MCF 10A (cell line): ENCODE measurements at places on chromosomes 12 and 14. TPM values are rescaled to one million over a fixed set of nuclear protein-coding genes. Genes with fewer than 3 reads are reported as not detected.

GRCh38 chr12:25979059-25979458 lies 20.6 kb downstream of the RASSF8 start:
- H3K27me3 ChIP-seq = no peaks in the 10 kb centered on the region
- no peak for DNase-seq
- peaks cover 49% of the 10 kb centered on the region for H3K4me1 ChIP-seq
- H3K4me3 ChIP-seq = no peak overlapping the region

DNA sequence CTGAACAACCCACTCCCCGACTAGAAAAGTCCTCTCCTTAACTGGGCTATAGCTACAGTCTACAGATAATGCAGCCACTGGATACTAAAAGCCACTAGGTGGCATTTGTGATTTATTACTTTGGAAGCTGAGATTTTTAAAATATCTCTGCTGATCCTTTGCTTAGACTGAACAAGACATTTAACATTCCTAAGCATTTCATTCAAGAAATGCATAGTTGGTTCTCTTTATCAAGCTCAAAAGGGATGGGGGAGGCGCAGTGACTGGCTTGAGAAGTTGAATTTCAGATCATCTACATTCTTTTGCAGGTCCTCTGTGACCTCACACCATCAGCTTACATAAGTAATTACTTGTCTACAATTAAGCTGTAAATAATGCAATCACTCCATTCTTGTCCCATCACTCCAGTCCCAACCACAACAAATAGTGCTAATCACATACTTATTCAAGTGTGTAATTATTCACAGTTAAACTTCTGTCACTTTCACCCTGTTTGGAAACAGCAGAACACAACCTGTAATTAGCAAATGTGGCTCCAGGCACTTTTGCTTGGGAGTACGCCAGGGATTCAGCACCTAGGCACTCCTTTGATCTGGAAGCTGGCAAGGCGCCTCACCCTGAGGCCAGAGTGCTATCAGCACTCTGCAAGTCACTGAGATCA lies 203.6 kb downstream of the NOVA1 start:
- H3K36me3 ChIP-seq = peaks cover 5% of the 10 kb centered on the region
- no peak overlapping the region for H3K27ac ChIP-seq
- H3K4me1 ChIP-seq = peaks cover 8% of the 10 kb centered on the region

GRCh38 chr12:46773586-46774321 lies 52.0 kb downstream of the SLC38A4 start:
- peak; percentile 33 for DNase-seq
- peak overlapping the region; percentile 39 for H3K4me3 ChIP-seq
- H3K4me1 ChIP-seq = peaks cover 41% of the 10 kb centered on the region

GRCh38 chr12:48307269-48307668 lies 43.5 kb downstream of the ZNF641 start:
- H3K36me3 ChIP-seq = no peaks in the 10 kb centered on the region
- H3K4me3 ChIP-seq = no peak overlapping the region
- no peaks in the 10 kb centered on the region for H3K4me1 ChIP-seq
- no peak overlapping the region for H3K27ac ChIP-seq
- H3K27me3 ChIP-seq = peaks cover 9% of the 10 kb centered on the region
- no peak for DNase-seq

GRCh38 chr14:33842299-33842698 lies 108.6 kb downstream of the EGLN3 start:
- no peak overlapping the region for H3K4me3 ChIP-seq
- H3K27me3 ChIP-seq = no peaks in the 10 kb centered on the region
- H3K4me1 ChIP-seq = no peaks in the 10 kb centered on the region

- H3K4me1 ChIP-seq = peaks cover 5% of the 10 kb centered on the region
- no peaks in the 10 kb centered on the region for H3K36me3 ChIP-seq
- no peak overlapping the region for H3K27ac ChIP-seq
- no peak overlapping the region for H3K4me3 ChIP-seq
- no peak for DNase-seq
Measured at GRCh38 chr14:56198438-56198837, 80.2 kb downstream of the PELI2 start.

DNA sequence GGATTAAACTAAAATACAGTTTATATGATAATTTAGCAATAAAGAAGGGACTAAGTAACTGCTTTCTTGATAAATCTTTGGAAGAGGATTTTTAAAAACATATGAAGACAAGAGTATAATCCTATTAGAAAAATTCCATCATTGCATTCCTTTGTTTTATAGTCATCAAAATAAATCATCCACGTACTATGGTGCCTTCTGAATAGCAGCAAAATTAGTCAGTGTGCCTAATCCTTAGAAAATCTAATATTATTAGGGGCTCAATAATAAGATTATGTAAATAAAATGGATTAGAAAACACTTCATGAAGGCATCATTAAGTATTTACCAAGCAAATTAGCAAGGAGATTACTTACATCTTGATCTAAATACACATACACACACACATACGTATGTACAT lies 102.1 kb downstream of the KCNH5 start:
- no peak overlapping the region for H3K4me3 ChIP-seq
- H3K4me1 ChIP-seq = no peaks in the 10 kb centered on the region
- DNase-seq = no peak
- no peaks in the 10 kb centered on the region for H3K36me3 ChIP-seq
- H3K27me3 ChIP-seq = no peaks in the 10 kb centered on the region
- H3K27ac ChIP-seq = no peak overlapping the region

DNA sequence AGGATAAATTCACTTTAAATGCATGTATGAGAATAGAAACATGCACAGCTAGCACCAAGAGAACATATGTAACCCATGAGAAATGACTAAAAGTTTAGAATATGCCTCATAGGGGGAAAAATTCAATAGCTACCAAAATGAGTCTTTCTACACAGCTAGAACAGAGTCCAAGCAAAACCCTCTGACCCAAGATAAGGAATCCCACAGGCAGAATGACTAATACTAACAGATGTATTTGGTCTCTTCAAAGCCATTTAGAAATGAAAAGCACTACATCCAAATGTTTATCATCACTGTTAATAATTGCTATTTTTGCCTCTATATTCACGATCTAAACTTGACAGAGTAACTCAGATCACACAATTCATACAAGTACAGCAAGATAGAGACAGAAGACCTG lies 44.0 kb downstream of the KICS2 start:
- no peaks in the 10 kb centered on the region for H3K36me3 ChIP-seq
- peak overlapping the region; percentile 73 for H3K27ac ChIP-seq
- peaks cover 46% of the 10 kb centered on the region for H3K4me1 ChIP-seq
- H3K27me3 ChIP-seq = no peaks in the 10 kb centered on the region
- DNase-seq = peak; percentile 40

DNA sequence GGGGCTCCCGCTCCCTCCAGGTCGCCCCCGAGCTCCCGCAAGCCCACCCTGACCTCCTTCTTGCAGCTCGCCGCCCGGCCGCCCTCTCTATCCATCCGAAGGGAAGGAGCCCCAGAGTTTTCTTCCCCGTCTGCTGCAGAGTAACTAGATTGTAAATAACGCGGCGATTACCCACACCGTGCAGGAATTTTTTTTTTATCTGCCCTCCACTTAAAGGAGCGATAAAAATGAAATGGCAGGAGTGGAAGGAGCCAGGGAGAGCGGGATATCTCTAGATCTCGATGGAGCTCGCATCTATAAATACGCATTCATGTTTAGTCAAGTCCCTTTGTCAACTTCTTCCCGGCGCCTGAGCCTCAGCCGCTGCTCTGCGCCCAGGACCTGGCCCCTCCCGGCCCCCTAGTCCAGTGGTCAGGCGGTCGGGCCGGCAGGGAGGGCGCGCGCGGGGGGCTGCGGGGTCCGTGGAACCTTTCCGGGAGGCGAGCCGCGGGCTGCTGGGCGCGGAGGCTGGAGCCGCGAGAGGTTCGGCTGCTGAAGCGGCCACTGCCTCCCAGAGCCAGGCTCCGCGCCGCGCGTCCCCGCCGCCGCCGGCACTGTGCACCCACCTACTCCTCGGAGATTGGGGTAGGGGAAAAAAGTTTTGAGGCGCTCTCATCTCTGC lies 386.0 kb downstream of the BCAT1 start:
- peaks cover 8% of the 10 kb centered on the region for H3K4me1 ChIP-seq
- H3K27me3 ChIP-seq = no peaks in the 10 kb centered on the region
- H3K27ac ChIP-seq = no peak overlapping the region
- peak; percentile 9 for DNase-seq

DNA sequence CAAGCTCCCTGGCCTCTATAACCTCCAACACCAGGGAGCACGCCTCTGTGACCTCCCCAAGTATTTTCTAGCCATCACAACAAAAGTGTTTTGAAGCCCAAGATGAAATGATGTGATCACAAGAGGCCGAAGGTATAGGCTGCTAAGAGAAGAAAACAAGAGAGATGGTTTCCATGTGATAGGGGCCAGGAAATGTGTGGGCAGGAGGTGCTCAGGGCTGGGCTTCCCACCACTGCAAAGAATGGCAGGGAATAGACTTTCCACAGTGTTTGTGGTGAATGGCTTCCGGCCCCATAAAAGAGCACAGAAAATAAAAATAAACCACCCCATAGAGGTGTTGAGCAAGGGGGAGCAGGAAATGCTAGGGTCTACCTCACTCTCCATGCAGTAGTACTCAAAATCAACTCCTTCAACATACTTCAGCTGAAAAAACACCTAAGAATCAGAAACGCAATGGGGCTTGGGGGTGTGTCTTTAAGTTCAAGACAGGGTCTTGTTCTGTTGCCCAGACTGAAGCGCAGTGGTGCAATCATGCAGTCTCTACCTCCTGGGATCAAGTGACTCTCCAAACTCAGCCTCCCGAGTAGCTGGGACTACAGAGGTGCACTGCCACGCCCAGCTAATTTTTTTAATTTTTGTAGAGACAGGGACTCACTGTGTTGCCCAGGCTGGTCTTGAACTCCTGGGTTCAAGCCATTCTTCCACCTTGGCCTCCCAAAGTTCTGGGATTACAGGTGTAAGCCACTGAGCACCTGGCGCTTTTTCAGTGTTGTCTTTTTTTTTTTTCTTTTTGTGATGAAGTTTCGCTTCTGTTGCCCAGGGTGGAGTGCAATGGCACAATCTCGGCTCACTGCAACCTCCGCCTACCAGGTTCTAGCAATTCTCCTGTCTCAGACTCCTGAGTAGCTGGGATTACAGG lies 27.1 kb downstream of the DAD1 start:
- H3K27me3 ChIP-seq = no peaks in the 10 kb centered on the region
- H3K36me3 ChIP-seq = peaks cover 49% of the 10 kb centered on the region
- H3K27ac ChIP-seq = no peak overlapping the region
- peaks cover 8% of the 10 kb centered on the region for H3K4me1 ChIP-seq

Gene PTHLH
- 3.8 and 5.4 TPM in 2 replicates for total RNA-seq

Gene SIX6
- not detected in 2 replicates for total RNA-seq

Gene GLIPR1L2
- 0.23 TPM in 1 of 2 replicates, not detected in the other for total RNA-seq

Gene SMOC1
- total RNA-seq = 22.9 and 23.6 TPM in 2 replicates

Gene SERPINA12
- not detected in 2 replicates for total RNA-seq

Gene KIF26A
- total RNA-seq = 0.26 and 0.39 TPM in 2 replicates

Gene RTL1
- total RNA-seq = not detected in 2 replicates

Gene FAM90A1
- total RNA-seq = not detected in 2 replicates

Gene CMKLR1
- total RNA-seq = 0.12 and 0.25 TPM in 2 replicates
